CMK (cell line): ENCODE measurements at places on chromosomes 3 and 15.
A peak's percentile ranks its signal among the peaks of the same experiment; 100 is the strongest.

- DNase-seq: no peak
These were observed 215.5 kb downstream of the NR1D2 start for GRCh38 chr3:24160424-24161095.

GRCh38 chr15:67758619-67759300 lies 66.5 kb upstream of the SKOR1 start:
- DNase-seq: no peak

DNA sequence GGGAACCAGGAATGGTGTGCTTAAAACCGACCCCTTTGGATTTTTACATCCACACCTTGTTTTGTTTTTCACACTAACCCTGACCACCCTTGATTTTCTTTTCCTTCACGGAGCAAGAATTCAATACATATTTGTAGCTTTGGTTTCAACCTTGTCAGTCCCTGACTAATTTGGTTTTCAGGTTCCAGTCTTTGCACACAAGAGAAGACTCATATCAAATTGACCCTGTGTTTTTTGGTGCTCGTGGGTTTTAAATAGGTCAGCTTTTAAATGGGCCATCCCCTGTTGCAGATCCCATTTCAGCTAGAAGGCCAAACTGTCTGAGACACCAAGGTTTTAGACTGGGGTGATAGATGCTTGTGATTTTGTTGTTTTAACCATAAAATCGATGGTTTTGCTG lies 26.4 kb downstream of the ANP32A start:
- no peak for DNase-seq

DNA sequence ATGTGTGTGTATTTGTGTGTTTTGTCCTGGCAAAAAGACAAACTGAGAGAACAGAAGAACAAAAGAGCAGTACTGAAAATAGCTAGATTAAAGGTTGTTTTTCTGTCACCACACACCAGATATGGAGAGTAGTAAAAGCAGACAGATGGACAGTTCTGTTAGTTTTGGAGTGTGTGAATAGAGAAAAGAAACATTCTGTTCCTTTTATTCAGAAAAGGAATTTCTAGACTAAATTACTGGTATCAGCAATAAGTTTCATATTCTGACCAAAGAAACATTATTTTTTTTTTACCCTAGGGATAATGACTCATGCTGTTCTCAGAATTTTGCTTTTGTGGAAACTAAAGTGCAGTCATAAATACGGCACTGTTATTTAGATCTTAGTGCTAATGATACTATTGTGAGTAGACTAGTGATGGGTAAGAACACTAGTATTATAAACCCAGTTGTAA lies 32.9 kb downstream of the PIK3CA start:
- DNase-seq: no peak

GRCh38 chr3:176097027-176097426 lies 1100.3 kb downstream of the TBL1XR1 start:
- DNase-seq: no peak

- no peak for DNase-seq
These were observed 342.2 kb upstream of the ROPN1 start for GRCh38 chr3:124333931-124334640.

DNA sequence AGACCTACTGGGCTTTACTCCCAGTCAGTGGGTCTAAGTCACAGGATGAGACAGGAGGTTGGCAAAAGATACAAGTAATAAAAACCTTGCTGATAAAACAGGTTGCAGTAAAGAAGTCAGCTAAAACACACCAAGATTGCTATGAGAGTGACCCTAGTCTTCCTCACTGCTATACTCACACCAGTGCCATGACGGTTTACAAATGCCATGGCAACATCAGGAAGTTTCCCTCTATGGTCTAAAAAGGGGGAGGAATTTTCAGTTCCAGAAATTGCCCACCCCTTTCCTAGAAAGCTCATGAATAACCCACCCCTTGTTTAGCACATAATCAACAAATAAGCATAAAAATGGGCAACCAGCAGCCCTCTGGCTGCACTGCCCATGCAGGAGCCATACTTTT lies 966.7 kb upstream of the ROBO1 start:
- DNase-seq: no peak

GRCh38 chr3:14415501-14415900 lies 13.1 kb downstream of the SLC6A6 start:
- no peak for DNase-seq

- DNase-seq: no peak
These were observed 30.4 kb downstream of the SLC41A3 start for GRCh38 chr3:126053513-126053912.

- DNase-seq: no peak
These were observed 220.1 kb upstream of the BHLHE40 start for GRCh38 chr3:4758957-4759656.

GRCh38 chr3:78421247-78421966 lies 1346.4 kb downstream of the ROBO1 start:
- no peak for DNase-seq

- DNase-seq: no peak
These were observed 40.2 kb upstream of the UBE2E2 start for GRCh38 chr3:23162934-23163333.

- DNase-seq: no peak
These were observed 1016.6 kb downstream of the PLOD2 start for GRCh38 chr3:145144361-145144760.

GRCh38 chr3:47636225-47636624 lies 57.6 kb upstream of the CSPG5 start:
- DNase-seq: no peak

GRCh38 chr3:113912552-113913236 lies 35.1 kb upstream of the ZDHHC23 start:
- DNase-seq: no peak

- no peak for DNase-seq
These were observed 13.3 kb downstream of the TAFA4 start for GRCh38 chr3:68919000-68919399.

DNA sequence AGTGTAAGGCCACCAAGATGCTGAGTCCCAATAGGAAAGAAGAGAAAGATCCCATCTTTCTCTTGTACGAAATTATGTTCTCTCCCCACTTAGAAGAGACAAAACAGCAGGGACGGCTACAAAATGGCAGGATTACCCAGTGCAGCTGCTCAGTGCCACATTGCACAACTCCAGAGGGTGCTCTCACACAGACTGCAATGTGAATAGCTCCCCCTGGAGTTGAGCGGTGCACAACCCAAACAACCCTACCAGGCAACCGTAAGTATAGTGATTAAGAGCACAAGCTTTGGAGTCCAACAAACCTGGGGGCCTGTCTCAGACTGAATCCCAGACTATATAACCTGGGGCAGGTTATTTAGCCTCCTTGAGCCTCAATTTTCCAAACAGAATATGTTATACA lies 3.1 kb upstream of the BHLHE40 start:
- DNase-seq: peak; percentile 69

- DNase-seq: no peak
These were observed at the start of gene MRAS for GRCh38 chr3:138347960-138348753. Gene MRAS, plus strand, starts transcription at chr3:138348579. Its CDS starts 24,305 bp downstream, at chr3:138372884.

DNA sequence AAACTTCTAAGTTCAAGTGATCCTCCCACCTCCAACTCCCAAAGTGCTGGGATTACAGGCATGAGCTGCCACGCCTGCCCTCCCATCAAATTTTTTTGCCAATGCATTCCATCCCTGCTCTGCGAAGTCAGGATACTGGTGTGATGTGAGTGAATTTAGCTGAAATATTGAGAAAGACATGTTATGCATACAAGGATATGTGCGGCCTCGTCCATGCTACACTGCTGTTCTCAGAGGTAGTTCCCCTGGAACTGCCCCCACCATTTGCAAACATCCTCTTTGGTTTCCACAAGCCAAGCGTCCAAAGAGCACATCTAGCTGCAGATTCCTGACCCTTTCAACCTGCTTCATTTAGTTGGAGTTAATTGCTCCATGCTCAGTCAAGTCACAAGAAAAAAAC lies 36.5 kb upstream of the BCL2A1 start:
- DNase-seq: no peak

GRCh38 chr15:80747317-80748053 lies 31.7 kb upstream of the CEMIP start:
- no peak for DNase-seq

DNA sequence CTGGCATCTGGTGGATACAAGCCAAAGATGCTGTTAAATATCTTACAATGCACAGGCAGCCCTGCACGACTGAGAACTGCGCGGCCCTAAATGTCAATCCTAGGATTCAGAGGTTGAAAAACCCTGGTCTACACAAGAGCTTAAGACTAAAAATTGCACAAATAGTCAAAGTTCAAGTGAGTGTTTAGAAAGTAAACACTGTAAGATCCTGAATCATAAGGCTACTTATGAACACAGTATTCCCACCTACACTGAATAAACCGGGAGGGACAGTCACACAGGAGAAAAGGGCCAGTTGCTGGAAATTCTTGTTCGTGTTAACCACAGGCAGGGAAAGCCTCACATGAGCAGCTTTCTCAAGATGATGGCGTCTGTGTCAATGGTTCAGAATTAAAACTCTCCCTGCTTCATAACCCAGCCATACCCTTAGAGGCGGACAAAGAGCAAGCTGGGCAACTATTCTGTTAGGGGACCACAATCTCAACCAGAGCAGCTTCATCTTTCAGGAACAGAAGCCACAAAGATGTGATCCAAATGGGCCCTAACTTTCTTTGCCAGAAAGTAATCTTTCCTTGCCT lies 37.7 kb downstream of the LRIG1 start:
- DNase-seq: no peak

DNA sequence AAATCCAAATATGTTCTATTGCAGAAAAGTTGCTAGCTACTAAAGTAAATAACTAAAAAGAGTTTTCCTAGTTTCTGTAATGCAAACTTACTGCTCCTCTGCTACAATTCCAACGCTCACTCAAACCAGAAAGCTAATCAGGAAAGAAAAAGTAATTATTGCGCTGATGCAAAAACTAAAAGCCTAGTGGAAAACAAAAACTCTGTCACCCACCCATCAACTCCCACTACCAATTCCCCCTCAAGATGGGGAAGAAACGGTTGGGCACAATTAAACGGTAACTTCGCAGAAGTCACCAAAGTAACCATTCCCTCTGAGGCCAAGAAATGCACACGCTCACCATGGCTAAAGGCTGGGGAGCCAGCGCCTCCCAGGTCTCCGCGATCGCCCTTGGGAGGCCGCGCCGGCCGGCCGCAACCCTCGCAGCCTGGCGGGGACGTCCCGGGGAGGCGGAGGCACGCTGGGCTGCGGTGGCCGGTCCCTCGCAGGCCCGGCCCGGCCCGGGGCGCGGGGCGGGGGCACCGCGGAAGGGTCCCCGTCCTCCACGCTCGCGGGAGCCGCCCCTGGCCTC lies 684 bp downstream of the SLTM start:
- no peak for DNase-seq

- DNase-seq: no peak
These were observed 2.0 kb downstream of the WNT5A start for GRCh38 chr3:55484801-55485791.

DNA sequence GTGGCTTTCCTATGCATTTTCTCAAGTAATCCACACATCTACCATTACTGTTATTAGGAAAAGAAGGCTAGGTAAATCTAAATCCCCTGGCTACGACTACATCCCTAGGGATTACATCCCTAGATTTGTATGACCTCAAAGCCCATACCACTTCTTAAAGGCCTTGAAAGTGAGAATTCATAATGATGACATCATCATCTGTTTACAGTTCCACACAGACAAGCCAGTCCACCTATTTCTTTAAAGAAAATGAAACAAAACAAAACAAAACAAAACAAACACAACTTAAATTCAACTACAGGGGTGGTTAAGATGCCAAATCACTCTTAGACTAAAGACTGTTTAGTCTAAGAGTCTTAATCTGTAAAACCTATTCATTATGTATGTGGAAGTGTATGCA lies 5.7 kb downstream of the WDR72 start:
- no peak for DNase-seq

- no peak for DNase-seq
These were observed 556.7 kb downstream of the FGF12 start for GRCh38 chr3:192170659-192171058.

- DNase-seq: peak; percentile 9
These were observed 191.6 kb downstream of the GAP43 start for GRCh38 chr3:115814778-115815380.

DNA sequence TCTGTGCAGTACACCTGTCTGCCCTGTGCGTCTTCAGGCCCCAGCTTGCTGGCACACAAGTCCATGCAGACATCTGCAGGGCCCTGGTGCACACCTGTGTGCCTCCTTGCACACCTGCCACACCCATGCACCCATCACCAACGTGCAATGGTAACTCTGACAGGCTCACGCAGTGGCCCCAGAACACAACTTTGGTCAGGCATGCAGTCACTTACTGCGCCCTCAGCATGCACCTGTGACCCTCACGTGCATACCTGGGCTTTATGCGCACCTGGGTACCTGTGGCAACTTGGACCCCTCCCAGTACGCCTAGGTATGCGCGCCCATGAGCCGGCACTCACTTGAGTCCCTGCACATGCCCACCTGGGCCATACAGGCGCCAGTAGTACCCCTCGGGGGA lies 1.7 kb downstream of the PLXND1 start:
- DNase-seq: no peak

DNA sequence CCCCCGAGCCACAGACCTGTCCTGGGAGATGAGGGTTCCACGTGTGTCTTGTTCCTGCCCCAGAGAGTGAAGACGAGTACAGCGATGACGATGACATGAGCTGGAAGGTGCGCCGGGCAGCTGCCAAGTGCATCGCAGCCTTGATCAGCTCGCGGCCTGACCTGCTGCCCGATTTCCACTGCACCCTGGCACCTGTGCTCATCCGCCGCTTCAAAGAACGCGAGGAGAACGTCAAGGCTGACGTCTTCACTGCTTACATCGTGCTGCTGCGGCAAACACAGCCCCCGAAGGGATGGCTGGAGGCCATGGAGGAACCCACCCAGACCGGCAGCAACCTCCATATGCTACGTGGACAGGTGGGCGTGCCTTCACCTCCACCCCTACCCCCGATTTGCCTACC lies 18.6 kb downstream of the CAND2 start:
- DNase-seq: no peak

DNA sequence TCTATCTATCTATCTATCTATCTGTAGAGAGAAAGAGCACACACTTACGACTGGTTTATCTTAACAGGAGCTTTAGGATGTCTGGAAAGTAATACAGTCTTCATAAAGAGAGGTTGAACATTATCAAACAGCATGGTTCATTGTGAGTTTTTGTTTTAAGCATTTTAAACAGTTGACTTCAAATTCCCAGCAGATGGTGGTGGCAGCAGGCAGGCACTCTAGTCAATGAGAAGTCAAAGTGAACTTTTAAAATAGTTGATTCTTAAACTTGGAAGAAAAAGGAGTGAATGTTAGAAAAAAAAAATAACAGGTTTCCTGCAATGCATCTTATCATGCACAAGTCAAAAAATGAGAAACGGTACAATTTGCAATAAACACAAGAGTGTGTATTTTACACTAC lies 432.7 kb downstream of the IL5RA start:
- no peak for DNase-seq

DNA sequence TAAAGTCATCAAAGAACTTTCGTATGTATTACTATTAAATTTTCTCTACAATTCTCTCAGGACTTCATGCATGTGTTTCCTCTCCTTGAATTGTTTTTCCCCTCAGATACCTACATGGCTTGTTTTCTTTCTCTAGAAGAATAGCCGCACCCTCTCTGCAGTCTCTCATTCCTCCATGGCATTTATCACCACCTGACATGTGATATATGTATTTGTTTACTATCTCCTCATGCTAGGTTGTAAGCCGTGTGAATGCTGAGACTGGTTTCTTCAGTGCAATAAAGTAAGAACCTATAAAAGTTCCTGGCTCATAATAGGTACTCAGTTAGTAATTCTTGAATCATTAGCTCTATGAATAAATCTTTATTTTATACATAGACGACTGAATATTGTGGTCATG lies 149.2 kb downstream of the CNTN4 start:
- no peak for DNase-seq
